ENCODE measurements at places on chromosomes 13 and 19.
A peak's percentile ranks its signal among the peaks of the same experiment; 100 is the strongest.

DNA sequence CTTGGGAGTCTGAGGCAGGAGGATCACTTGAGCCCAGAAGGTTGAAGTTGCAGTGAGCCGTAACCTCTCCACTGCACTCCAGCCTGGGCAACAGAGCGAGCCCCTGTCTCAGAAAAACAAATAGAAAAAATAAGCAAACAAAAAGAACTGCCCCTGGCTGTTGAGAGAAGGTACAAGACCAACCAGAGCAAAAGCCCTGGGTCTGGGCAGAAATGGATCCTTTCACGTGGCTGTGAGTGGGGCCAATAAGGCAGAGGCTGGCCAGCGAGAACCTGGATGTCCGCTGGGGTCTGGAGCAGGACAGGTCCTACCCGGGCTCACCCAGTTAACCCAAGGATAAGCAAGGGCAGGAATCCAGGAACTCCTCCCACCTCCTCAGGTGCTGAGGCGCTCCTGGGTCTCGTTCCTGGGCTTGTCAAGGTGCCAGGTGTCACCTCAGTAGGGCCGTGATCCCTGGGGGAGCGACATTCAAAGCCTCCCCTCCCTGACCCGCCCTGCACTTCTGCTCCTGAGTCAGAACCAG, 4.7 kb upstream of the SLC5A5 start:
- no peak for DNase-seq

DNA sequence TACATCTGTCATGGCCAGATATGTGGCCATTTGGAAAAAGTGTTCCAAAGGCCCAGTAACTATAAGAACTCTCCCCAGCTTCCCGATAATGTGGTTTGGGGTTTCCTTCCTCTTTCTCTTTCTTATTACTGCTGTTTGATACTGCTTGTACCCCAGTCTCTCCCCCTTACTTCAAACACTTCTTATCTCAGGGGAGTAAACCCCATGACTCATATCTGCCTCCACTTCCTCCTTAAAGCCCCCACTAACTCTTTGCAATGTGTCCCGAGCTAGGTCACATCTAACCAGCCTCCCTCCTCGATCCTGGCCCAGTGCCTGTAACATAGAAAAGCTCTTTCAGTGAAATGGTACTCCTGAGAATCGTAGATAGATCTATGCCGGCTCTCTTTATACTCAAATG, 82.4 kb upstream of the STARD13 start:
- DNase-seq, result no peak

- no peak for DNase-seq
These were observed 11.1 kb upstream of the VSTM2B start for GRCh38 chr19:29514525-29515232.

- no peak for DNase-seq
These were observed 1201.3 kb downstream of the EFNB2 start for GRCh38 chr13:105334211-105334610.

GRCh38 chr13:100898431-100898830, 223.8 kb upstream of the TMTC4 start:
- DNase-seq, result no peak

DNA sequence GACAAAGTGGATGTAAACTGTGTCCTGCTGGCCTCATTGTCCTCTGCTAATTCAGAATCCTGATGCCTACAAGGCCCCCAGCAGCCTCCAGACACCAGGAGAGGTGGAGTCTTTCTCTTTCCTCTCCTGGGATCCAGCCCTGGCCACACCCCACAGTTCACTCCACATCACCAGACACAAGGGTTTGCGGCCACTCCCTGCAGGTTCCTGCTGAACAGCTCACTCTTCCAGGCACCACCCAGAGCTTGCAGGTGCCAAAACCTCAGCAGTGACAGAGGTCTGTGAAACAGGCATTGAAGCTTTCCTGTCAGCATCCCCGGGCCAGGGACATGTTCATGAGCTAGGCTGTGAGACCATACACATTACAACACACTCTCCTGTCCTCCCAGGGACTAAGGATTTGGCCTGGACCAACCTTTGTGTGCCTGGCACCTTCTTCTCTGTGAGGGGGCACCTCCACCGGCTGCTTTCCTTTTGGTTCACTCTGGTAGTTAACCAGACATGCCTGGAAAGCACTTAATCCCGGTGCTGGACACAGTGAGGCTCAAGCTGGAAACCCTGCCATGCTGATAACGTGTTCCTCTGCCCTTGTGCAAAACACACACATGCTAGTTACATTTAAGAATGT, 11.1 kb upstream of the ATP12A start:
- no peak for DNase-seq

- no peak for DNase-seq
These were observed 18.7 kb downstream of the TFDP1 start for GRCh38 chr13:113603116-113603710.

- DNase-seq, result no peak
These were observed 1.3 kb upstream of the SIGLEC9 start for GRCh38 chr19:51123381-51123800.

GRCh38 chr13:97434397-97435201, 630 bp downstream of the RAP2A start:
- peak; percentile 86 for DNase-seq

- DNase-seq, result no peak
These were observed 1002.7 kb upstream of the PCDH20 start for GRCh38 chr13:62418376-62418775.

DNA sequence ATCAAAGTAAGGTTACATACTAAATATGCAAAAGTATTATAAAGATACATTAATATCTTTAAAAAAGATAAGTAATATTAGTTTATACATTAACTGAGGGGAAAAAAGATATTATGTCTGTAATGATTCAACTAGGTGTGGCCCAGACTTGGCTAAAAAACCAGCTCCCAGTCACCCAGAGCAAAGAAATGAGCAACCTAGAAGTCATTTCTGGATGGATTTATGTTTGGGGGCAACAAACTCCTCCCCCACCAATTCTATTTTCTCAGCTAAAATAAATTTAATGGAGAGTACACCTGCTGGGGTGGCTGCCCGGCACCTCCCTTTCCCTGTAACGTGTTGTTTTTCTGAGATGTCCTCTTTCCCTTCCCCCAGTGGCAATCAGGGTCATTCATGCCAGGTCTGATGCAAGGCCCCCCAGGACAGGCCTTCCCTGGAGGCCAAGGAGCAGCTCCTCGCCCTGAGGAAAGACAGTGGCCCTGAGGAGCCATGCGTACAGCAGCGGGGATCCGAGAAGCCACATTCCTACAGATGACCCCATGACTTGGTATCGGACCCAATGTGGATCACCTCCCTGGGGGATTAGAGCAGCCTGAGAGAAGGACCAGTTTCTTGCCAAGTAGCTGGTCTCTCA, 78.6 kb upstream of the DOCK9 start:
- no peak for DNase-seq

DNA sequence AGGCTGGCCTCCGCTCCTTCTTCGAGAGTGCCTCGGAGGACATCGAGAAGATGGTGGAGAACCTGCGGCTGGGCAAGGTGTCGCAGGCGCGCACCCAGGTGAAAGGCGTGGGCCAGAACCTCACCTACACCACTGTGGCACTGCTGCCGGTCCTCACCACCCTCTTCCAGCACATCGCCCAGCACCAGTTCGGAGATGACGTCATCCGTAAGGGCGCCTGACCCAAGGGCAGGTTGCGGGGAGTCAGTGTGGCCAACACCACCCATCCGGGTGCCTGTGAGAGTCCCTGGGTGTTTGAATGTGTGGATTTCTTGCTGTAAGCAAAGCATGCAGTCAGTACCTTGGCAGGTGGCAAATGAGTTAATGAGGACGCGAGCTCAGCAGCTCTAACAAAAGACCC, 78.8 kb downstream of the RYR1 start:
- no peak for DNase-seq

DNA sequence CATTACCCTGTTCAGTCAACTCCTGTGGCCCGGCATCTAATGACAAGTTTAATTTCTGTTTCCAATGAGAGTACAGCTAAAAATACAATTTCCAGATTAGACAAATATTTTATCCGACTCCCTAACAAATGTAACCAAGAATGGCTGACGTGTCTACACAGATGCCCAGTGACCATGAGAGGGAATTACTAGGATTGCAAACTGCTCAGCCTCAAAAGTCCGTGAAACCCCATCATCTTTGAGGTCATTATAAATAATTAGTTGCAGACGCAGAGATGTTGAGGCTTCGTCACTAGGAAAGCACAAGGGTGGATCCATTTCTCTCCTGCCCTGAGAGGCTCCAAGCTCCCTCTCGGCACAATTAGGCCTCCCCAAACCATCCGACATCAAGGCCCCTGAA, 104.1 kb upstream of the ZNF507 start:
- DNase-seq, result no peak

- no peak for DNase-seq
These were observed 955.4 kb downstream of the EFNB2 start for GRCh38 chr13:105579821-105580710.
